ENCODE measurements at places on chromosomes 5 and 9.
A peak's percentile ranks its signal among the peaks of the same experiment; 100 is the strongest.

GRCh38 chr5:1718669-1719068 is 81.0 kb downstream of the MRPL36 start:
- DNase-seq = no peak

GRCh38 chr5:178431063-178431781 is 159.0 kb downstream of the COL23A1 start:
- no peak for DNase-seq

GRCh38 chr5:5645198-5645597 is 222.7 kb downstream of the ICE1 start:
- no peak for DNase-seq

- DNase-seq = no peak
These were observed 37.5 kb upstream of the CER1 start for GRCh38 chr9:14760060-14760459.

DNA sequence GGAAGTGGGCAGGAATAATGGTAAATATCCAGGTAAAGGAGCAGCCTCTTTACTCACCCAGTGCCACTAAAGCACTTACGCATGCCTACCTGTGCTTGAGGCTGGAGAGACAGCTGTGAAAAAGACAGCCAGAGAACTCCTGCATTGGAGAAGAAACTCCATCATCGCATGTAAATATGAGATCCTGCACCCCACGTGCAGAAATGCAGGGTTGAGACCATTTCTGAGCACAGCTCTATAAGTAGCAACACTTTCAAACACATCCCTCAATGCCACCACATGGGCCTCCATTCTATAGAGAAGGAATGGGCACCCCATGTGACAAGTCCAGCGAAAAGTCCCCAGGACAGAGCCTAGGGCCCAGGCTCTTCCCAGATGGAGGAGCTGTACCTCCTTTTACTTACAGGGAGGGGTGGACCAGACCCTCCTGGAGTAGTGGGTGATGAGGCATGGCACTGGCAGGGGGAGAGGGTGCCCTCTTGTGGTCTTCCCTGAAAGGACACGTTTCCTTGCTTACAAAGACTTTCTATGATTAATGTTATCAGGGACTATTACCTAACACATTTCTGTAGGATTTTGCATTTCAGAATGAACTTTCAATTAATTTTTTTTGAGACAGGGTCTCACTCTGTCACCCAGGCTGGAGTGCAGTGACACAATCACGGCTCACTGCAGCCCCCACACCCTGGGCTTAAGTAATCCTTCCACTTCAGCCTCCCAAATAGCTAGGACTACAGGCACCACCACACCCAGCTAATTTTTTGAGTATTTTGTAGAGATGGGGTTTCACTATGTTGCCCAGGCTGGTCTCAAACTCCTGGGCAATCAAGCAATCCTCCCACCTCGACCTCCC is 55.3 kb upstream of the IL17B start:
- peak; percentile 77 for DNase-seq

- no peak for DNase-seq
These were observed 16.5 kb downstream of the F2RL2 start for GRCh38 chr5:76606701-76607100.

GRCh38 chr9:73270967-73271721 is 119.5 kb downstream of the ANXA1 start:
- DNase-seq = no peak

DNA sequence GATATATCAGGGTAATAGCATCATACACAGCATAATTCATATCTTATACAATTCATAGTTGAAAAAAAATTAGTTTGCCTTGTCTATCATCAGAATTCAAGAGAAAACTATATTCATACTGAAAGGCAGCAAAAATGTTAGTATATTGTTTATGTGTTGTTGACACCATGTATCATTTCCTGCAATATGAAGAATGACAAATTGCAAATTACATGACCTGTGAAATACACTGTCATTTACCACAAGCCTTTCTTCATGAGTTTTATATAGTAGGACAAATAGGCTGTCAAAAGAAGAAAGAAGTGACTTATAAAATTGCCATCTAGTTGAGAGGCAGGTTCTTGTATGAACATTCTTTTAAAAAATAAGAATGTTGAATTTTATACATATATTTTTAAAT is 1136.3 kb upstream of the CDH9 start:
- DNase-seq = no peak

GRCh38 chr5:30540150-30540549 is 653.3 kb upstream of the CDH6 start:
- no peak for DNase-seq

- no peak for DNase-seq
These were observed 259.6 kb downstream of the EPB41L4A start for GRCh38 chr5:112159435-112159834.

GRCh38 chr9:72364679-72365524 is at the start of gene ZFAND5:
ZFAND5 (minus strand) TSS chr9:72365208; CDS start chr9:72360778, 4,430 bp downstream.
- DNase-seq = peak; percentile 97

DNA sequence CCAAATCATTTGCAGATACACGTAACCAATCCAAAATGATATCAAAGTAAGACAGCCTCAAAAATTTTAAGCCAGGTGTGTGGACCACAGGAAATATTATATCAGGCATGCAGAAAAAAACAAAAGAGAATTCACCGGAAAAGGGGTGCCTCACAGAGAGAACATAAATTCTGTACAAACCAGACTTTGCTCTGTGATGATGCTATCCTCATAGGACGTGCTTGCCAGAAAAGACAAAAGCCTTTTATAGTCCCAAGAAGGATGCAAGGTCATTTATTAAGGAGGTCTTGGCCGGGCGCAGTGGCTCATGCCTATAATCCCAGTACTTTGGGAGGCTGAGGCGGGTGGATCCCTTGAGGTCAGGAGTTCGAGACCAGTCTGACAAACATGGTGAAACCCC is 16.8 kb upstream of the ATP6V1G1 start:
- DNase-seq = no peak

DNA sequence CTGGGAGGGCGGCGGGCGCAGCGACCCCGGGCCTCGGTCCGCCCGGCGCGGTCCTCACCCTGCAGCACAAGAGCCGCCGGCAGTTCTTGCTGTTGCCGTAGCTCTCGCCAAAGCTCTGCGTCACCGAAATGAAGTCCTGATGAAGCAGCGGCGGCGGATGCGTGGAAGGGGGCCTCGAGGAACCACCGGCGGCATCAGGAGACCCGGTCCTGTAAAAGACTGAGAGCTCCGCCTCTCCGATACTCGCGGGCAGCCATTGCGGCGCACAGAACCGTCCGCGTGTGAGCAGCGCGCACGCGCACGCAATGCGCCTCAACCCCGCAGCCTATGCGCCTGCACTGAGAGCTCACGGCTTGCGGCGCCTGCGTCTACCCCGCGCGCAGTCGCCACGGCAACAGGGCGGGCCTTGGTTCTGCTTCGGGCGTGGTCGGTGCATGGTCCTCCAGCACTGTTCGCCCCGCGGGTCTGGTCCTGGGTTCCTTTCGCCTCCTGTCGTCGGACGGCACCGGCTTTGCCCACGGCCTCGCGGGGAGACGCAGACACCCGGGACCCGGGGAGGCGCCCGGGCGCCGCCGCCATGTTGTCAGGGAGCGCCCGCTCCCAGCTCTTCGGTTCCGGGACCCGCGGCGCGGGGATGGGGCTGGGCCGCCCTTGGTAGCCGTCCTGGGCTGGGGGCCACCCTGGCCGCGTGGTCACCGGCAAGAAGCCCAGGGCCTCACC is 9.3 kb upstream of the GRIN1 start:
- peak; percentile 96 for DNase-seq

DNA sequence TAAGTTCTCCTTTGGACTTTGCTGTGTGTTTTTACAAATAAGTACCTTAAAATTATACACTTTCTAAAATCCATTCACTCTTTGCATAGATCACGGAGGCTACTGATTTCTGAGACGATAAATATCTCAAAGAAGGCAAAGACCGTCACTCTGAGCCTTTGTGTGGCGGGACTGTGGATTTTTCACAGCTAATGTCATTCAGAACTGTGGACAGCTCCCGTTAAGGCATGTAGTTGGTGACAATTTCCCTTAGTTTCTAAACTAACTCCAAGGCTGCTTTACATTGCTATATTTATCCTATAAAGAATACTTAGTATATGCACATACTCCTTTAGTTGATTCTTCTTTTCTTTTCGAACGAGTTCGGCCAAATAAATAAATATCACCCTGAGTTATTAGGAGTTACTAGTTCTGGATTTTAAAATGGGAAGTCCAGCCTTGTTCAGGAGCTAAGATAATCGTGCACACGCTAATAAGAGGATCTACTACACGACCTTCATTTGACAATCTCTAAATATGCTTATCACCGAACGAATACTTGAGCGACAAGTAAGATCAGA is 1.8 kb downstream of the HCN1 start:
- no peak for DNase-seq

DNA sequence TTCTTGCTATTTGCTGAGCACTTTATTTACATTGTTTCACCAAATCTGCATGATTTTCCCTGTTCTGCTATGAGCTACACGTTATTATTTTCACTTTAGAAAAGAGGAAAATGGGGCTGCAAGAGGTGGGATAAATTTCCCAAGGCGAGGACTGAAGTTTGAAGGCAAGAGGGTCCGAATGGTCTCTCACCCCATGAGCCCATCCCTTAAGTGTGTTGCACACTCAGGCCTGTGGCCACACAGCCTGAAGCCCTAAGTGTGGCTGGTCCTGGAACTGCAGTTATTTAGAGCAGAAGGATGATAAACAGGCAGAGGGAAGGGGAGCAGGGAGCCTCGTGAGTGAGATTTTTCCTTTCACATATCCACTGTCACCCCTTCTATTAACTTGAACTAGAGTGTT is 7.8 kb downstream of the PDE8B start:
- DNase-seq = no peak

GRCh38 chr5:139232147-139232724 is 34.1 kb upstream of the SIL1 start:
- DNase-seq = no peak

- DNase-seq = no peak
These were observed 18.8 kb downstream of the GLE1 start for GRCh38 chr9:128523199-128523925.

DNA sequence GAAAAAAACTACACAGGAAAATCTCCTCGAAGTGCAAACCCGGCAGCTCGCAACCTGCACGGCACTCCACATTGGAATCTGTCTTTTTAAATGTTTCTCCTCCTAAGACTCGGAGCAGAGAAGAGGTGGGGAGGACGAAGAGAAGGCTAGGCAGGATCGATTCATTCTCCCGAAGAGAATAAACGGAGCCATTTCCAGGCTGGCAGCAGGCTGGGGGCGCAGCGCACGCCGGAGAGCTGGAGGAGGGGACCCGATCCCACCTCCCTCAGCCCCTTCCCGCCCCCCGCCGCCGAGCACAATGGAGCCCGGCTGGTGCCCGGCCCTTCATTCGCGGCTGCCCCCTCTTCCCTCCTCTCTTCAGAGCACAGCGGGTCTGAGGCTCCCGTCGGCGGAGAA is 628 bp downstream of the HOMER1 start:
- no peak for DNase-seq

DNA sequence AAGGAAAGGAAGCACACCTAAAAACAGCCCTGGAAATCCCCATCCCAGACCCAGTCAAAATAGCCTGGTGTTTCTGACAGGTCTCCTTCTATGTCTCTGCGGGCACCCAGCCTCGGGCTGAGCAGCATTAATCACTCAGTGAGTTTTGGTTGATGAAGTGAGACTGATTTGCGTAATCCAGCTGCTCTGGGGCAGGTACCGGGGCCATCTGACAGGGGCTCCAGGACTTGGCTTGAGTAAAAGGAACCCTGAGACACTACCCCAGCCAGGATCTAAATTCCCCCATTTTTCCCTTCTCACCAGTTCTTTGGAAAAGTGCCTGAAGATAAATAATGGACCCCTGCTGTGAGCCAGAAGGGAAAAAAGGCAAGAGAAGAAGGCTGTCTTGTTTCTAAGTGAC is 596 bp downstream of the SLC28A3 start:
- no peak for DNase-seq

DNA sequence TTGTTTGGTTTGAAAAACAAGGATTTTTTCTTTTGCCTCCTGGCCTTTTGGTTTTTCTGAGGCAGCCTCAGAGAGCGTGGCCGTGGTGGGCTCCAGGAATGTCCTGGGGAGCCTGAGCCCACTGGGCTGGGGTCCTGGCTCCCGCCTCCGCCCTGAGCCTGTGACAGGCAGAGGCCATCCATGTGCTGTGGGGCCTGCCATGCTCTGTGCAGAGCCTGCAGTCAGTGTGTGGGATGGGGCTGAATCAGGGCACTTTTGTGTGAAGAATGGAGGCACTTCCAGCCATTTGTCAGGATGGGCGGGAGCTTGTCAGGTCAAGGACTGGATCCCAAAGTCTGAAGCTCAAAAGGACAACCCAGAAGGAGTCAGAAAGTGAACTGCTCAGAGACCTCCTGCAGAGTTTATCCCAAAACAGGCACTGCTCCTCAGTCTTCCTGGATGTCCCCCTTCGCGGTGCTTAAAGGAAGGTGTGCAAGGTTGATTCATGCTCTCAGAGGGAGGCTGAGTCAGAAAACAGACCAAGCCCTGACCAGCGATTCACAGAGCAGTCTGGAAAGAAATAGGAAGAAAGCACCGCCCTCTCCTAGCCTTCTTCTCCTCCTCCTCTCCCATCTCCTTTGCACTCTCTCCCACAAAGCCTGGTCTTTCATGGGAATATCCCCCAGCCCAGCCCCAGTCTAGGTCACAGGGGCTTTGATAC is 53.2 kb downstream of the MVB12B start:
- no peak for DNase-seq

DNA sequence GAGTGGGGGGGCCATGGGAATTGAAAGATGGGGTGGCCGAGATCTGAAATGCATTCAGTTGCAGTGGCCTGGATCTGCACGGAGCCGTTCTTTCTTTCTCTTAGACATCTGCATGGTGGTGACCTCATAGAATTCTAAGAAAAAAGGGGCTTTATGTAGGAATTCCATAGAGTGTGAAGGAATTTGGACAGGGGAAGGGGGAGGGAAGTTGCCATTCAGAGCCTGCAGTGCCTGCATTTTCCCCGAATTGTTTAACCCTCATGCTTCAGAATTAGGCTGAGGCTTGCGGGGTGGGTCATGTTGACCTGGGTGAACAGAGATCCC is 4.9 kb downstream of the NEK6 start:
- no peak for DNase-seq

GRCh38 chr5:36680066-36680465 is 73.7 kb downstream of the SLC1A3 start:
- DNase-seq = no peak

DNA sequence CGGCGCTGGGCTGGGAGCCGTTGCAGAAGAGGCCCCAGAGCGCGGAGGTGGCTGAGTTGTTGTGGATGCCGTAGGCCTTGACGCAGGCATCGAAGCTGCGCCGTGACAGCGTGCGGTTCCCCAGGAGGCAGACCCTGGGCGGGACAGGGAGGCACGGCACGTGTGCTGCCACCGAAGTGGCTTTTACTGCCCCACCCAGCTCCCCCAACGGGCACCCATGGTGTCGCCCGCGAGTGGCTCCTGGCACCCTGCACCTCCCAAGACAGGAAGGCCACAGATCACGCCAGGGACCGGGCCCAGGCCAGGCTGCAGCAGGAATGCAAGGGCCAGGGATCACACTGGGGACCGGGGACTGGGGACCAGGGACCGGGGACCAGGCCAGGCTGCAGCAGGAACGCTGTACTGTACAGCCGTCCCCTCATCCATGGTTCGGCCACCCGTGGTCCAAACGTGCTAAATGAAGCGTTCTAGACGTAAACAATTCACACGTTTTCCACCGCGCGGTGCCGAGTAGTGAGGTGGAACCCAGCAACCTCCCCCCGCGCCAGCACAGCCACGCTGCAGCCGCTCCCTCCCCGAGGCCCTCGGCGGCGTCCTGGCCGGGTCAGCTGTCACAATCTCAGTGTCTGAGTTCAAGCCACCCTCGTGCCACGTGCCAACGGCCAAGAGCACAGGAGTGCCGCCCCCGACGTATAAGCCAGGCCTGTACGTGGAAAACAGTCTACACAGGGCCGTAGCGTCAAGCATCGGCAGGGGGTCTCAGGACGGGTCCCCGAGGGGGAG is 27.8 kb downstream of the SLC12A7 start:
- DNase-seq = no peak

- DNase-seq = no peak
These were observed 191.4 kb downstream of the SEMA5A start for GRCh38 chr5:9354336-9355081.
